ENCODE measurements at places on chromosomes 5 and 9.
A peak's percentile ranks its signal among the peaks of the same experiment; 100 is the strongest.

GRCh38 chr9:87722393-87723088 is 3.4 kb upstream of the CTSL start:
- no peak for DNase-seq

DNA sequence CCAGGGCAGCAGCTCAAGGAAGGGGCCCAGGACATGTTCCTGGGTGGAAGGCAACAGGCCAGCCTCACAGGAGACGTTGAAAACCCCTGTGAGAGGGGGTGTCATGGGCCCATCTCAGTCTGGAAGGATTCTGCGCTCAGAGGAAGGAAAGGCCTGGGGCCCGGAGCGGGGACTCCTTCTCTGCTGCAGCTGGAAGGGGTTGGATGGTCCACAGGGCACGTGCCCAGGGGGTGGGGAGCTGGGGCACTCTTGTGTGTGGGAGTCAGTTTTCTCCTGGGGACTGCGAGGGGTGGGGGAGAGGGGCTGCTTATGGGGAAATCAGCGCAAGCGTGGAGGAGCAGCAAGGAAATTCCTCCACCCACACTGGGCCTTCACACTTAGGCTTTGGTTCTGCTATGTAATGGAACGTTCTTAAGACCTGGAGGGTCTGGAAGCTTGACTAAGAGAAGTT is 2.9 kb upstream of the LPCAT1 start:
- no peak for DNase-seq

DNA sequence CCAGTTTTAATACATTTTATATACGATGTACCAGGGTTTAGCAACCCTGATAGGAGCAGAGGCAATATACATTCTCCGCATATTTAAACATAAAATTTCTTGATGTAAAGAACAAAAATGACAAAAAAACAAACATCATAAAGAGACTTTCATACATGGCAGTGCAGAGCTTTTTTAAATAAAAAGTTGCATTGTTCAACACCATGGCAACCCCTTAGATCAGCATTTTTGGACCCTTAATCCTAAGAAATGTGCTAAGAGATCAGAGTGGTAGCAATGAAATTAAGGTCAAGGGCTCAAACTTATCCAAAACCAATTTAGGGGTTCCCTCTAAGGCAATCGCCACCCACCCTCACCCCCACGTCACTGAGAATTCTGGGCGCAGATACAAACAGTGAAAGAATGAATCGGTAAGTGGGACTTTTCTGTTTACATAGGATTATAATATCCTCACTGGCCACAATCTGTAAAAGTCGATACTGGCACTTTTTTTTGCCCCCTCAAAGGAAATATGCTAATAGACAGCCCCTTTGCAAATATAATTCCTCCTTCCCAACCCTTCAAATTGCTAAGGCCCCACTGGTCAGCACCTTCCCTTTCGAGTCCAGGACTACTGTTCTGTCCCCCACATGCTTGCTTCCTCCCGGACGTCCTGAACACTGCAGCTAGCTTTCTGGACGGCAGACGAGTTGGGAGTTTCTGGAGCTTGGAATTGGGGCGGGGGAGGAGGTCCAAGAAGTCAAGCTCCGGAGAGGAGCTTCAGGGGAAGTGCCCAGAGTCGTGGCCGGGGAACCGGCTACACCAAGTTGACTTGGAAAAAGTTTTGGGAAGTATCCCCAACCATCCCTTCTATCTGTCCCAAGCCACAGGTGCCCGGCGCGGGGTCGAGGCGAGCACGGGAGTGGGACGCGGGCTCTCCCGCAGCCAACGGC is 2.2 kb downstream of the GAS1 start:
- DNase-seq, result peak; percentile 40

DNA sequence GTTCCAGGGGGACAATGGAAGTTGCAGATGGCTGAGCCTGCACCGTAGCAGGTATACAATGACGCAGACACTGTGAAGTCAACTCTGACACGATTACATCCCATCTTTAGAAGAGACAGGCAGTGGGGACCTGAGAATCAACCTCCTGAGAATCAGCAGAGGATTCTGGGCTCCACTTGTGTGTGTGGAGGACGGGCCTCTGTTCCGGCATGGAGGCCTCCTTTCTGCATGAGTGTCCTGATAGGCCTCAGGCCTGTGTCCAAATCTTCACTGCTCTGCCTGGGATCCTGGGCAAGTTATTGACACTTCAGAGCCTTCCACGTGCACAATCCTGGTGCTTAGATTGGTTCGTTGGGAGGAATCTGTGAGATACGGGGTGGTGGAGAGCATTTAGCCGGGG is 151.2 kb upstream of the COL5A1 start:
- DNase-seq, result no peak

- no peak for DNase-seq
Observed at GRCh38 chr9:133448487-133448972, 11.2 kb upstream of the CACFD1 start.

- no peak for DNase-seq
Observed at GRCh38 chr5:456351-457194, 13.6 kb downstream of the EXOC3 start.

DNA sequence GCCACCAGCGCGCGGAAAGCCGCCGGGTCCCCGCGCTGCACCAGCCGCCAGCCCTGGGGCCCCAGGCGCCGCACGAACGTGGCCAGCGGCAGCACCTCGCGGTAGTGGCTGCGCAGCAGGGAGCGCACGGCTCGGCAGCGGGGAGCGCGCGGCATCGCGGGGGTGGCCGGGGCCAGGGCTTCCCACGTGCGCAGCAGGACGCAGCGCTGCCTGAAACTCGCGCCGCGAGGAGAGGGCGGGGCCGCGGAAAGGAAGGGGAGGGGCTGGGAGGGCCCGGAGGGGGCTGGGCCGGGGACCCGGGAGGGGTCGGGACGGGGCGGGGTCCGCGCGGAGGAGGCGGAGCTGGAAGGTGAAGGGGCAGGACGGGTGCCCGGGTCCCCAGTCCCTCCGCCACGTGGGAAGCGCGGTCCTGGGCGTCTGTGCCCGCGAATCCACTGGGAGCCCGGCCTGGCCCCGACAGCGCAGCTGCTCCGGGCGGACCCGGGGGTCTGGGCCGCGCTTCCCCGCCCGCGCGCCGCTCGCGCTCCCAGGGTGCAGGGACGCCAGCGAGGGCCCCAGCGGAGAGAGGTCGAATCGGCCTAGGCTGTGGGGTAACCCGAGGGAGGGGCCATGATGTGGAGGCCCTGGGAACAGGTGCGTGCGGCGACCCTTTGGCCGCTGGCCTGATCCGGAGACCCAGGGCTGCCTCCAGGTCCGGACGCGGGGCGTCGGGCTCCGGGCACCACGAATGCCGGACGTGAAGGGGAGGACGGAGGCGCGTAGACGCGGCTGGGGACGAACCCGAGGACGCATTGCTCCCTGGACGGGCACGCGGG is at the start of gene TERT:
TSS of gene TERT (minus strand) at position 234 of the 815 bp plus-strand sequence. CDS start at position 155, 79 bp downstream.
- DNase-seq, result no peak

- no peak for DNase-seq
Observed at GRCh38 chr9:120705174-120705573, 9.1 kb downstream of the MEGF9 start.

DNA sequence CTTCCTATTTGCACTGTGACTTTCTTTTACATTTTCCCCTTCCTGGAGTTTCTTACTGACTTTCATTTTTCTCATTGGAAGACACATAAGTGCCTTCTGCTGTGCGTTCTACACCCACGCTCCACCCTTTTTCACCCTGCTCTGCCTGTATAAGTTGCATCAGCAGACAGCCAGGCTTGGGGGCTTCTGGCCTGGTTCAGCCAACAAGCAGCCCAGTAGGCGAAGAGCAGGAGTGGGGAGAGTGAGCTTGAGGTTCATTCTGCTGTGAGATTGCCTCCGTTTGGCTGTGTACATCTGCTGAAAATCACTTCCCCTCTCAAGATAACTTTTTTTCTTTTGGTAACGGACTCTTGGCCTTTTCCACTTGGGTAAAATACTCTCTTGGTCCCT is 38.4 kb downstream of the RASGRF2 start:
- no peak for DNase-seq

DNA sequence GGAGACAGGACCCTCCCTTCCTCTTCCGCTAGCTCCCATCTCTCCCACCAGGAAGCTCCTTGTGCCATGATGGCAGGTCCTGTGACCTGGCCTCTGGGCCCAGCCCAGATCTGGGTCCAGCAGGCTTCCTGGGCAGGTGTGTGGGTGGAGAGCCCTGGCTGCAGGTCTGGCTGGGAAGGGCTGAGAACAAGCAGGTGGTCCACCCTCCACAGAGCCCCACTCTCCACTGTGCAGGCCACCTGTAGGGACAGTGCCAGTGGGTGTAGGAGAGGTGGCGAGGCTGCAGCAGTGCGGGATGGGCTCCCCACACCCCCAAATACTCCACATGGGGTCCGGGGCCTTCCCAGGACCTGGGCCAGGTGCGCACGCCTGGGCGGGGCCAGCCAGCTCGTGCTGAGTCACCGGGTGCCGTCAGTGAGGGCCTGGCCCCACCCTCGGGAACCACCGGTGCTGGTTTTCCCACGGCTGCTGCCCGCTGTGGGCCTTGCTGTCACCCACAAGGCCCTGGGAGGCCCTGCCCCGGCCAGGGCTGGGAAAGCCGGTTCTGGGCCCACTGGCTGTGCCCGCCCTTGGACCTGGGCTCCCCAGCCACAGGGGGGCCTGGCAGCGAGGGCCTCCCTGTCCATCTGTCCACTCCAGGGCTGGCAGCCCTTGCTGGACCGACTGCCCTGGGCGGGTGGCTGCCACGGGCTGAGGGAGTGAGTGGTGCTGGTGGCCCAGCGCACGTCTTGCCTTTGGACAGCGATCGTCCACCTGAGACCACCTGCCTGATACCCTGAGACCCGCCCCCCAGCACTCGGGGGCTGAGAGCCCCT is 9.3 kb upstream of the NRARP start:
- DNase-seq, result no peak
